ENCODE measurements at places on chromosomes 7 and 10.

DNA sequence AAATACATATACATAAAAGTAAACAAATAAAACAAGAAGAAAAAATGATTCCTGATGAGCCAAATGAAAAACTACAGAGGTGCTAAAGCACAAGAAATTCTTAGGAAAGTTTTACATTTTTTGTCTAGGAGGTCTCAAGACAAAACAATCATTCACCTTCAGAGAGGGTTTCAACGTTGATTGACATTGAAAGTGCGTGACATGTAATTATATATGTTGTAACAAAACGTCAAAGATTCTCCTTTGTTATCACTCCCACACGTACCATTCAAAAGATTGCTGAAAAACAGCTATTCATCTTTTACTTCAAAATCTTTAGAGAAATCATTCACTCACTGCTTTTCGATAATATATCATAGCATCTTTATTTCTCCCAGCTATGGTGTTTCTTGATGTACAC is 375.9 kb downstream of the NEBL start:
- no peak for DNase-seq

DNA sequence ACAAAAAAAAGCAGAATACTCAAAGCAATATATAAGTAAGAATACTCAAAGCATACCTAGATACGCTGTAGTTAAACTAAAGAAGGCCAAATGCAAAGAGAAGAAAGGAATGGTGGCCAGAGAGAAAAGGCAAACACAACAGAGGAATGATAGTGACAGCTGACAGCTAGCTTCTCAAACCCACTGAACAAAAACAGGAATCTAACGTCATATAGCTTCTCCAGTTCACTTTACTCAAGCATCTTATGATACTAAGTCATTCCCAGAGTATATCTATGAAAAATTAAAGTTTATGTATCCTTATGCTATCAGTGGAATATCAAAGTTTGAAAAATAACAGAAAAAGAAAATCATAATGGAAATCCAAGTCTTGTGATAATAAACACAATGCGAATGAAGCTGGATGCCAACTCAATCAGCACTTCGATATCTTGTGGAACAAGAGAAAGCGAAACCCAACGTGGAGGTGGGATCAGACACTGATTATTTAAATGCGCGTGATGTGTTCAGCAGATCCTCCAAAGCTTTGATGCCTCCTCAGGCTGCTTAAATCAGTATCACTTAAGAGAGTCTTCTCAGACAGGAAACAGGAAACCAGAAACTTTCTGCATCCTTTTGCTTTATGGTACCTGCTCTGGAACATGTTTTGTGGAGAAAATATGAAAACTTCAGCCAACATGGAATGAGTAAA is 102.8 kb downstream of the PIP4K2A start:
- DNase-seq, result peak; percentile 89

- DNase-seq, result no peak
Measured at GRCh38 chr10:130513686-130514476, 377.7 kb downstream of the GLRX3 start.

GRCh38 chr7:77199013-77199966 is at the start of gene FGL2:
Gene FGL2 (minus strand): TSS chr7:77199819. CDS start chr7:77199793, 26 bp downstream.
- DNase-seq, result peak; percentile 49

- no peak for DNase-seq
Measured at GRCh38 chr10:85604136-85604725, 762.4 kb downstream of the GRID1 start.

DNA sequence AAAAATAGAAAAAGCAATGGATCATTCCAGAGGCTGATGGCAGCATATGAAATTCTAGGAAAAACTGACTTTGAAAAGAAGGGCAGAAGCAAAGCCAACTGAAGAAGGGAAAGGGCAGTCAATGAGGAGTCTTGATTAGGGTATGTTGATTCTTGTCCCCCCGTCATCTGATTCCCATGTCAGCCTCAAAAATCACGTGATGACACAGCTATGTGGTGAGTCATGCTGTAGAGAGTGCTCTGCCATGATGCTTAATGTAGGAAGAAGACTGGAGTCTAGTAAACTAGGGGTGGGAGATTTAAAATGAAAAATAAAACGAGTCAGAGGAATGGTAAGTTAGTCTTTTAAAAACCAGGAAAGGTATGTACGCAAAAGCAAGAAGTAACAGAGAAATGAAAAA is 3.9 kb upstream of the POU6F2 start:
- no peak for DNase-seq

DNA sequence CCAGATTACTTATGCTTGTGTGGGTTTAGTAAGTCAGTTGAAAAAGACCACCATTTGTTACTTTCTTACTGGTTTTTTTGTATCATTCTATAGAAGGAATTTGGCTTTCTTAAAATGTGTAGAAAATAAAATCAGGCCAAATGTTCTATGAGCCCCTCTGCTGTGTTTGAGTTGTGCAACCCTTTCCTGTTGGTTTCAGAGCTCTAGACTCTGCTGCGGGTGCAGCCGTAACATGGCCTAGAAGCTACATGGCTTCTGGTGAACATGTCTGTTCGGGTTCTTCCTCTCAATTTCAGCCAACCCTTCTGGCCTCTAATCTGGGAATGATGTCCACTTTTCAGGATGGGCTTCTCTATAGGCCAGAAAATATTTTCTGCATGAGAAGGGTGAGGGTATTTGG is 56.6 kb upstream of the RAB18 start:
- no peak for DNase-seq

GRCh38 chr10:53005612-53006345 is 233.2 kb upstream of the MBL2 start:
- no peak for DNase-seq
